Activated T-cell treated with anti-CD3 and anti-CD28 coated beads for 24 hours (primary cell): ENCODE measurements at places on chromosomes 12 and 14.

- no peak for DNase-seq
Measured at GRCh38 chr12:94706250-94706661, 55.9 kb upstream of the TMCC3 start.

DNA sequence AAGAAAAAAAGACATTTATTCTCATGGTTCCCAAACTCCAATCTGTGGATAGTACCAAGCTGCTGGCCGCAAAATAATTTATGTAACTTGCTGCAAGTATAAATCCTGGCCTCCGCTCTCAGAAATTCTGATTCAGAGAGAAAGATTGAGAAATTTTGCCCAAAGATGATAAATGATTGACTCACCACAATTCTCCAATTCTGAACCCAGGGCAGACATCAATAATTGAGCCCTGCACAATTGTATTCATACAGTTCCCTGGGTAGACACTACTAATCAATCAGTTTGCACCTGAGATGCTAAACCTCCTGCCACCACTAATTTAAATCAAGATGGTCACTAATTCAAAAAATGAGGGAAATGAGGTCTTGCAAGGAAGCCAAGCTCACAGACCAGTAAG is 38.2 kb downstream of the TRPV4 start:
- DNase-seq, result no peak

DNA sequence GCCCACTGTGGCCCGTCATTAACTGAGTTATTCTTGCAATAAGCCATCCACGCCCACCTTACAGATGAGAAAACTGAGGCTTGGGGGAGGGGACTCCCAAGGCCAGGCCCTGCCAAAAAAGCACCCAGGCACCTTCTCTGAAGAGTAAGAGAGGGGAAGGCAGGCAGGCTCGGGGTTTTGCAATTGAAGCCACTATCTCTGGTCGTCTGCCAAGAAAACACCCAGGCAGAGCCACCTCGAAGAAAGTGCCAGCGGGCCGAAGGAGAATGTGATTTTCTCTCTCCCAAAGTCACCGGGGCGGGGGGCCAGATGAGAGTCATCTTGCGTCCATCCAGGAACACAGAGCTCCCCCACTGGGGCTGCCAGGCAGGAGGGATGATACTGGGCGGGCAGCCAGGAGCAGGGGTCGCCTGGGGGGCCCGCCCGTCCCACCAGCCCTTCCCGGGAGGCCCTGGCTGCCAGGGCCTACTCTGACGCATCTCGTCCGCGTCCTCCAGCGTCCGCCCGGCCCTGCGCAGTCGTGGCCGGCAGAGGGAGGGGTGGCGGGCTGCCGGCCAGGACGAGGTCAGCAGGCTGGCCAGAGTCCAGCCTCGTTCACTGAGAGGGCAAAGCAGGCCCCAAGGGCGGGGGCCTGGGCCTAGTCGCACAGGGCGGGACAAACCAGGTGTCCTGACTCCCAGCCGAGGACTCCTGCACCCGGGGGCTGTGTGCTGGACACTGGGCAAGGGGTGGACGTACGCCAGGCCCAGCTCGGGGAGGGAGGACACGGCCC is 74.3 kb downstream of the RFLNA start:
- no peak for DNase-seq

DNA sequence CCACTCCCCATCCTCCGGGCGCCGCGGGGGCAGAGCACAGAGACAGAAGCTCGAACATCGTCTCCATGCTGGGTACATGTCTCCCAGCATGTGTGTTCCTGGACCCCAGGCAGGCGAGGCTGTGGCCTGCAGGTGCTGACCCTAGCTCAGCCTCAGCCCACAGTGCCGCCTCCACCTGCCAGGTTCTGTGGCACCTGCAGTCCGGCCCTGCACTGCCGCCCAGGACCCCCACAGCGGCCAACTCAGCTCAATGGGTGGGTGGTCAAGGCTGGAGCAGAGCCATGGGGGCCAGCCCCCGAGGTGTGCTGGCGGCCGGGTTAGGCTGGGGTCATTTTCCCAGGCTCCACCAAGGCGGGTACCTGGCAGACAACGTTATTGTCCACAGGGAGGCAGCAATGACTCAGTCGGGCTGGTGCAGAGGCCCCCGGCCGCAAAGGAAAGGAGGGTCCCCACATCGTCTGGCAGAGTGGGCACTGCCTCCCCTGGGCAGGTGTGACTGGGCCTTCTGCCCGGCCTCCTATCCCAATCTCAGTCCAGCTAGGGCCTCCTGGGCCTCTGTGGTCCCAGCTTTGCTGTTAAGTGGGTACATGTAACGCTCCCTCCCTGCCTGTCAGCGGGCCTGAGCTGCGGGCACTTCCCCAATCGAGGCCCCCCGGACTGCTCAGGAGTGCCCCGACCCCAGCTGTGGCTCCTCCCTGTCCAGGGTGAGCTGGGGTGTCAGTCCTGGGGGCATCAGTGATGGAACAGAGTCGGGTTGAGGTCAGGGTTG is 20.2 kb upstream of the NUDT14 start:
- no peak for DNase-seq

GRCh38 chr14:72879431-72879830 is 14.5 kb downstream of the DPF3 start:
- DNase-seq, result no peak

DNA sequence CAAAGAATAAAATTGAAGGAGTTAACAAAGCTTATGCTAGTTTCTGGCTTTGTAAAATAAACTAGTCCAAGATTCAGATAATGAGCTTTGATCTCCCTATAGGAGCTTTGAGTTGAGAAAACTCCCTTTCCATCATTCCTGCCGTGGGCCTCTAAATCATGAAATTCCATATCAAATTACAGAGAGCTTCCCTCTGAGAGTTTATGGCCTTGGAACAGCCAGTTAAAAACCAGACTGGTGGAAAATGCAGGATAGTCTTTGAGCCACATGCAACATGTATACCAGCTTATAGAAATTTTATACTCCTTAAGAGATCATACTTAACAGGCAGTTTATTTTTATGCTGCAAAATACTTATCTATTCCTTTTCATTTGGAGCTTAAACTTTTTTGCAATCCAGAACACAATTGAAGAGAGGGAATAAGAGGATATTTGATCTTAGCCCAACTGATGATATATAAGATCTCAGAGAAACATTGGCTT is 175.8 kb upstream of the ATP2B1 start:
- DNase-seq, result no peak
